ENCODE measurements at places on chromosomes 4 and X.
A peak's percentile ranks its signal among the peaks of the same experiment; 100 is the strongest.

DNA sequence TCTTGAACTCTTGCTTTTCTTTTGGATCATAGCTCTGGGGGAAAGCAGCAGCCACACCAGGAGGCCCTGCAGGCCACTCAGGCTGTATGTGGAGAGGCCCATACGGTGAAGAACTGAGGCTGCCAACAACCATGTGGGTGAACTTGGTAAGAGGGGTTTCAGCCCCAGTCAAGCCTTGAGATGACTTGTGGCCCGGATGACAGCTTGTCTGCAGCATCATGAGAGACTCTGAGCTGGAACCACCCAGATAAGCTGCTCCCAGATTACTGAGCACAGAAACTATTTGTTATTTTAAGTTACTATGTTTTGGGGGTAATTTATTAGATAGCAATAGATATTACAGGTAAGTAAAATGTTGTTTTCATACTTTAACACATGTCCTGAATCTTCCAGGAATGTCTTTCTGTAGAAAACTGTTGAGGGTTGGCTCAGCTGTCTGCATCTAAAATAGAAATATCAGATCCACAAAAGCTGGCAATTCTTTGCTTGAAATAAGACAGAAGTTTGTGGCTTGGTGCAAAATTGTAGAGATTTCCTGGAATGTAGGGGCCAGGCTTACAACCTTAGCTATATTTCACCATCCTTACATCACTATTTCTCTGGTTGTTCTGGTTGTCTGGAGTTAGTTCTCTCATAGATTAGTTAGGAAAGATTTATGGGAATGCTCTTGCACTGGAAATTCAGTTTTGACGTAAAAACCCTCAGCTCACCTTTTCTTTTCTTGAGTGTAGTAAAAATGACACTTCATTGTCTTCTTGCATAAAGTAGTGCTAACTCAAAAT, 272.1 kb downstream of the RAPGEF2 start:
- no peak for DNase-seq

- no peak for DNase-seq
These were observed 6.0 kb downstream of the SLC2A9 start for GRCh38 chr4:10015140-10015753.

DNA sequence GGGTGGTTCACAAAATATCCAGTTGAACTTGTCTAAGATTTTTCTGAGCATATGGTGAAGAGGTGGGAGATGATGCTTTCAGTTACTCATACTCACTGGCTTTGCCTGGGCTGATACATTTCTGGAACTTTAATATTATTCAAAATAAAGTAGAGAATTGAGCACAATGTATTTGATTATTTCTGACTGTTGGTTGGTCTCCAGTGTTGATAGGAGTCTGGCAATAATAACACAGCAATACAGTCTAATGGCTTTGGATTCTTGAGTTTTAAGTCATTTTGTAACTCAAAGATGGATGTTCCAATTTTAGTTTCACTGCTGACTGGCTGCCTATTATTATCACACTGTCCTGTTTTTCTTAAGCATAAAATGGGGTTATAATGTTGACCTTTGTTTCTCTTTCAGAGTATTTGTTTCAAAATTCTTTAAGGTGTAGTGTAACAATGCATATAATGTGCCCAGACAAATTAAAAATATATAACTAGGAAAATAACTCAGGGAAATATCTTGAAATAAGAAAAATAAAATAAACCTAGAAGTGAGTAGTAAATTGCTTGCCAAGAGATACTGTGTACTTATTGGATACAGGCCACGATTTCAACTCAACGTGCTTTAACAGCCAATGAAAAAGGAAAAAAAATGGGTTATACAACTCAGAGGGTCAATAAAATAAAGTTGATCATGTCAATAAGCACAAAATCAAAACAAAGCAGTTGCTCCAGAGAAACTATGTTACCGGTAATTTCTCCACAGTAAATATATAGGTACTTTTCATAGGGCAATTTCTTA, 99.0 kb downstream of the ARSJ start:
- no peak for DNase-seq

- peak; percentile 74 for DNase-seq
These were observed 75.0 kb downstream of the MGST2 start for GRCh38 chr4:139740531-139741041.

- no peak for DNase-seq
These were observed 585.7 kb downstream of the IL15 start for GRCh38 chr4:142222127-142222526.

- DNase-seq: no peak
These were observed 62.8 kb downstream of the PPP3CA start for GRCh38 chr4:101284546-101284945.

- no peak for DNase-seq
These were observed 555.2 kb upstream of the PCDH10 start for GRCh38 chr4:132593717-132594400.

DNA sequence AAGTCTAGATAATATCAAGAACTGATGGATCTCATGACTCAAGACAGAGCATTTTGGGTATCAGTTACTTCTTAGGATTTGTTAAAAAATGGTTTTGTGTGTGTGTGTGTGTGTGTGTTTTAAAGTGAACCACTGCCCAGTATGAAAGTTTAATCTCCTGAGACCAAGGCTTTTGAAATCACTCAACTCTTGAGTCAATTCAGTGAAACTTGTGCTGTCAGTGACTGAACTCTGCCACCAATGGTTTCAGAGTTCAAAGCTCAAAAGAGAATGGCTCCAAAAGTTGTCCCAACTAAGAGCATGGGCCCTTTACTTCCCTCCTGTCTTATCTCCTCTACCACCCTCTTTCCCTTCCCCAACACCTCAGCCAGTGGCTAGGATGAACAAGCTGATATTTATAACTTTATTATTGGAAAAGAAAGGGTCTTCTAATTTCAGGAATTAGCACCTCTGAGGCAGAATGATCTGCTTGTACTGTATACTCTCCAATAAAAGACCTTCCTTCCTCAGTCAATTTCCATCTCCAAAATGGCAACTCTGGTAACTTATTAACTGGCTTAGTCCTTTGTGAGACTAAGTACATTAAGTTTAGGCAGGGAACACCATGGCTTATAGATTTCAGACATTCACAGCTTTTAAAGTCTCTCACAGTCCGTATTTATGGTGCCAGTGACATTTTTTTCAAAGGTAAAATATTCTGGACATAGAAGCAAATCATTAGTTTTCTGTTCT, 152.2 kb downstream of the REPS2 start:
- no peak for DNase-seq

Measured in non-pigmented ciliary epithelial cell (primary cell).